Fibroblast of gingiva (primary cell): ENCODE measurements at places on chromosomes 7 and 10.

DNA sequence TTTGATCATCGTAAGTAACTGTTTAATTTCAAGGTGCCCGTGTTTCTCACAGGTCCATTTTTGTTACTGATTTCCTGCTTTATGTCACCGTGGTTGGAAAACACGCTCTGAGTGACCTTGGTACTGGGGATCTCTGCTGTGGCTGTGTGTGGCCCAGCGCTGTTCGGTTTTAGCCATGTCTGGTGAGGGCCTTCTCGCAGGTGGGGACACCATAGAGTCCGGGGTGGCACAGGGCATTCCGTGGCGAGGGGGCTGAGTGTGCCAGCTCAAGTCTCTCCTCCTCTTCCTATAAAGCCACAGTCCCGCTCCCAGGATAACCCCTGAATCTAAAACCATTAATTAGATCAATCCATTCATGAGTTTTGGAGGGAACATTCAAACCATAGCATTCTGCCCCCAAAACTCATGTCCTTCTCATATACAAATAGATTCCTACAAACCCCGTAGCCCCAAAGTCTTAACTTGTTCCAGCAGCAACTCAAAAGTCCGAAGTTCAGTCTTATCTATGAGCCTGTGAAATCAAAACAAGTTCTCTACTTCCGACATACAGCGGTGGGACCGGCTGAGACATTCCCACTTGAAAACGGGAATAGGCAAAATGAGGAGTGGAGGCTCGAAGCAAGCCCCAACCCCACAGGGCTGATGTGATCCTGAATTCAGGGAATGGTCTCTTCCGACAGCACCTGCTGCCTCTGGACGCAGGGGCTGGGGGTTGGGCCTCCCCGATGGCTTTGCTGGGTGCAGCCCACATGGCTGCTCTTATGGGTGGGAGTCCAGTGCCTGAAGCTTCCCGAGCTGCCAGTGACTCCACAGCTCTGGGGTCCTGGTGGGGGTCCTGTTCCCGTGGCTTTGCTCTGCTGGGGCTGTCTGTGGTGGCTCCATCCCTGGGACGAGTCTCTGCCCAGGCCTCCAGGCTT, 55.0 kb upstream of the NKX6-2 start:
- no peak for DNase-seq

- DNase-seq = no peak
Measured at GRCh38 chr7:100878685-100879084, 3.8 kb downstream of the SRRT start.

GRCh38 chr10:34397324-34397723, 417.8 kb downstream of the PARD3 start:
- DNase-seq = peak; percentile 68

- no peak for DNase-seq
Measured at GRCh38 chr7:100590077-100590737, 4.1 kb downstream of the FBXO24 start.

GRCh38 chr7:151304856-151305255, 36.8 kb upstream of the NUB1 start:
- no peak for DNase-seq
